ENCODE measurements at places on chromosomes 5 and 9. TPM values are rescaled to one million over a fixed set of nuclear protein-coding genes. Genes with fewer than 3 reads are reported as not detected.

DNA sequence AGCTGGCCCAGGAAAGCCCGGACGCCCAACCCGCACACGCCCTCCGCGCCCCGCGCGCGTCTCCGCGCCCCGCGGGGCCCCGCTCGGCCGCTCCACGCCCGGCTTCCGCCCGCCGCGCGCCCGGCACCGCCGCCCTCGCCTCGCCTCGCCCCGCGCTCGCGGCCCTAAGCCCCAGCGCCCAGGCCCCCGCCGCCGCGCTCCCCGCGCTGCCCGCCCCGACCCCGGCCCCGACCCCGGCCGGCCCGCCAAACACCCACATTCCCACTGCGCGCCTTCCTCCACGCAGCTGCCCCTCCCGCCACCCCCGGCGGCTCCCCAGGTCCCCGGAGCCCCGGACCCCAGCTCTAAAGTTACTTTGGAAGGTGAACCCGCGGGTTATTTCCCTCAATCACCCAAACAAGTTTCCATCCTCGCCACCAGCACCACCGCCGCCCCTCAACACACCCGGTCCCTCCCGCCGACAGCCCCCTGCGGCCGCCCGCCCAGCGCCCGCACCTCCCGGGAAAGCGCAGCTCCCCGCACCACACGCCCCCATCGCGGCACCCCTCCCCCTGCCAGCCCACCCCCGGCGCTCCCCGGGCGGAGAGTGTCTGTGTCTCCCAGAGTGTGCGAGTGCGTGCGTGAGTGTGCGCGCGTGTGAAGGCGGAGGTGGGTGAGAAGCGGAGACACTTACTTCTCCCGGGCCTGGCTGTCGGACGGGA lies 439 bp downstream of the SSBP2 start:
- peak; percentile 28 for DNase-seq

GRCh38 chr5:141618030-141618803 lies 583 bp downstream of the DIAPH1 start:
- peak; percentile 37 for DNase-seq

- no peak for DNase-seq
Observed at GRCh38 chr5:53068291-53068836, 41.2 kb downstream of the MOCS2 start.

CAMK2A gene
- not detected for total RNA-seq

F2RL2 gene
- total RNA-seq: 0.09 TPM

All from T-cell (primary cell).